ENCODE measurements at places on chromosomes 5 and 9. TPM values are rescaled to one million over a fixed set of nuclear protein-coding genes. Genes with fewer than 3 reads are reported as not detected.

DNA sequence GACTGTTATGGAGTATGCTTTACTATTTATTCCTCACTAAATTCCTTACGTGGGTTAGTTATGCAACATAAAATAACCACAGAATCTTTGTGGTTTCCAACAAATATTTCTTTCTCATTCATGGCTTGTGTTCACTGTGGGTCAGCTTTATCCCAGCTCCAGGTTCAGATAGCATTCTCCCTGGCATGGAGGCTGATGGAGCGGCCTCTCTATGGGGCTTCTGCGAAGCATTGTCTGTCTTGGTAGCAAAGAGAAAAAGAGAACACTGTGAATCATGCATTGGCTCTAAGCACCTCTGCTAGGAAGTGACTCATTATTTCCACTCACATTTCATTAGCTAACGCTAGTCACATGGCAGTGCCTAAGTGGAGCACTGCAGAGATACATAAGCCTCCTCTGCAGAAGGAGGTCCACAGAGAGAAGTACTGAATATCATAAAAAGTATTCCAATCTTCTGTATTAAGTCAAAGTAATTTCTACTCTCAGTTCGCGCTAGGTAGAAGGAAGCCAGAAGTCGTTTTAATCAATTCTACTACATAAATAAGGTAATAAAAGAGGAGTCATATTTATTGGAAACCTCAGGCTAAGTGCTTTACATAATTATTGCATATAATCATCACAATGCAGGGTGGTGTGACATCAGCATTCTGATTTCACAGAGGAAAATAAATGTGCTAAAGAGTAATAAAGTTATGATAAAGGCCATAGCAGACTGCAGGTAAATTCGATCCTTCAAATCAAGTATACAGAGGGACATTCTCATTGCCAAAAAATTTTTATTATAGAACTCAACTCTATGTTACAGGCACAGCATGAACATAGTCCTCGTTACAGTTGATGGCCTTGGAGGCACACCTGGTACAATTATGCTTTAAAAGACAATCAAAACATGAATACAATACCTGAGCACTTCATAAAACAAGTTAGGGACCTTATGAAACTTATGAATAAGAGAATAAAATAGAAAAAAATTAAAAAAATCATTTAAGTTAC, 531.1 kb downstream of the CETN3 start:
- DNase-seq: no peak

DNA sequence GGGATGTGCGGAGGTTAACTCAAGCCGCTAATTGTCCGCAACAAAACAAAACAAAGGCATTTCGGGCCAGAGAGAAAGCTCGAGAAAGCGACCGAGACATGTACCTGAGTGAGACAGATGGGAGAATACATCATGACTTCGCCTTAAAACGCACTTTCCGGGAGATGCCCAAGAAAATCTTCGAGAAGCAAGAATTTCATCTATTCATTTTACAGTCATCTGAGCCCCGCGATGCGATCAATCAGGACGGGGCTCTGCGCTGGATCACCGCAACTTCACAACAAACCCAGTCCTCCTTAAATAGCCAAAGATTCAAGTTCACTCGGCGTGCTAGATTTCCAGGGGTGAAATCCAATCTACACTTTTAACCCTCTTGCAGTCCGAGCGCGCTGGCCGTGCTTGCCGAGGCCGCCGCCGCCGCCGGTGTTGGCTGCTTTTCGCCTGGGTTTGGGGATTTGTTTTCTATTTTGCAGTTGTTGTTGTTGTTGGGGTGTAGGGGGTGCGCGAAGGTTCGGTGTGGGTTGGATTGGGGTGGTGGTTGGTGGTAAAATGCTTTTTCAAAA, 482 bp downstream of the NFIB start:
- DNase-seq: no peak

The SPAG8 gene
- polyA plus RNA-seq: 9.5 TPM

GRCh38 chr9:85332487-85332886, 409.3 kb downstream of the AGTPBP1 start:
- no peak for DNase-seq

The SUSD3 gene
- polyA plus RNA-seq: 10.3 TPM
